ENCODE measurements at places on chromosomes 2 and 18.

DNA sequence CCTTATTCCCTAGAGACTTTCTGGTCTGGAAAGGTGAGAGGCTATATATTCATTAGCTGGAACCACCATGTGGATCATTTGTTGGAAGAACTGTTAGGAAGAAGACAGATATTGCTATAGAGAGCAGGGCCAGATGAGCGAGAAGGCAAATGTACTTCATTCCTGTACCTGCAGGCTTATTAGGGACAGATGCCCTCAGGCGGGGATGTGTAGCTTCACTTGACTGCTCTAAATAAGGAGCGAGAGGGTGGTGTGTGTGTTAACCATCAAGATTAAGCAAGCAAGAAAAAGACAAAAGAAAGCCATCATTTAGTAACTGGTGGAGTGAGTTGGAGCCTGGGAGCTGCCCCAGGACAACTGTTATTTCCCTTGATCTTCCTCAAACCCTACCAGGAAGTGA lies 36.4 kb downstream of the NEDD4L start:
- DNase-seq, result no peak

DNA sequence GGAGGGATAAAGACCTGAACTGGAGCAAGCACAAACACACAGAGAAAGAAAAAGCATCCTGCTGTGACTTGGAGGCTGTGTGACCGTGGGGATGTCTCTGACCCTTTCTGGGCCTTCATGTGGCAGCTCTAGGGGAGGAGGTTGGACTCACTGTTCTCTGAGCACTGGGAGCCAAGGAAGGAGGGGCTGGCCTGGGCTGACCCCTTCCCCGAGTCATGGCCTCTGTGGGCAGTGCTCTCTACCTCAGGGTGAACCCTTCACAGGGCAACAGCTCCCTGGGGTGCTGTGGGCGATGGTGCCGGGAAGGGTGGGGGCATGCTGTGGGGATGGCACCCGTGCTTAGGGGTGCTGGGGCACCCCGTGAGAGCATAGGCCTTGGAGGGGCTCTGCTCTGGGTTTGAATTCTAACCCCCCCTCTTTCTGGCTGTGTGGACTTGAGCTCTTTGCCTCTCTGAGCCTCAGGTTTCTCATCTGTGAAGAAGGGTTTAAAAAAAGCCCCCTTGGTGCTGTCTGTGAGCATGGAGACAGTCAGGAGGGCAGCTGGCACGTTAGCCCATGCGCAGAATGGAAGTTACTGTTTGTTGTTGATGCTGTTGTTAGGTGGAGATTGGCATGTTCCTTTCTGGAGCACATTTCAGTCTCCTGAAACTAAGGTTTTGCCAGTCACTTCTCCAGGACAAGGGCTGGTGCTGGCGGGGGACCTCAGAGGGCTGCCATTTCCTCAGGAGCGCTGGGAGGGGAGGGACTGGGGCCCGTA lies 700 bp downstream of the TOGARAM2 start:
- no peak for DNase-seq

GRCh38 chr2:111638274-111638877 lies 245.6 kb downstream of the ANAPC1 start:
- DNase-seq, result no peak

DNA sequence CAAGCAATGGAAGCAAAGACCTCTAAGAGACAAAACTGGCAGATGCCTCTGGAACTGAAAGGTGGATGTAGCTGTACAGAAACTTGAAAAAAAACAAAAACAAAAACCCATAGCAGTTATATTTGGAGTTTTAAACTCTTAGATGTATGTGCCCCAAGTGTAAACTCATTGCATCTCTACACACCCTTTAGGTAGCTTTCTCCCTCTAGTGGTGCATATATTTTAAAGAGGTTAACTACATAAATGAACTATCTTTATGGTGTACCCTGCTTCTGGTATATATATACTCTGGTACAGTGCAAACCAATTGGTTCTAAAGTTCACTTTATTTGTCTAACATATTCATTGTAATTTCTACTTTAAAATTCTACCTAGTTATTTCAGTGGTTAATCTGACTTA lies 518.2 kb downstream of the NRXN1 start:
- no peak for DNase-seq

DNA sequence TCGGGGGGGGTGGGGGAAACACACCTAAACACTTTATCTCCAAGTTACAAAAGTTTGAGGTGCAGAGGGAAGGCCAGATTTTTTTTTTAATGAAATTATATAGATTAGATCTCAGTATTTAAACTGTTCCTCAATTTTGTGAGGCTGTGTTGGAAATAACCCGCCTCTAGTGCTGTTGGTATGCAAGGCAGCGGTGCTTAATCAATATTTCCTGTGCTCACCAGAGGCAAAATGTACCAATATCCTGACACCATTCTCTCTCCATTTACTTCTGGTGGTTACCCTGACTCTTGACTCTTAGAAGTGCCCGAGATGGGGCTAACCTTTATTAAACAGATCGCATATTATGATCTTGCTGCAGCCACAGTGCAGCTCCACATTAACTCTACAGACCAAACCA lies 54.8 kb upstream of the EML6 start:
- no peak for DNase-seq

DNA sequence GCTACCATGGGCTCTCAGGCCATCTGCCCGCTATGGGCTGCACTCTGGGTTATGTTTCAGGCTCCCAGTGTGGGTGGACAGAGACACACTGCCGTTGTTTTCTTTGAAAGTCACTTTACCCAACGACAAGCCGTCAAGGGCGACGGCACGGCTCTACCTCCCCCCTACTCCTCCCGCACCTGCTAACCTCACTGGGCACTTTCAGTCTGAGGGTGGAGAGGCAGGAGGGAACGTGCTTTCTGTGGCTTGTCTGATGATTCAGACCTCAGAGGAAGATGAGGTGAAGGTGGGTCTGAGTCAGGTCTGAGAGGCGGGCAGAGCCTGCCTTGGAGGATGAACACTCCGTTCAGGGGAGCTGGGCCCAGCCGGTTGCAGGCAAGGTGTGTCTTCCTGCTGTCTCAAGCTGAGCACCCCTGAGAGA lies 147.6 kb upstream of the HDAC4 start:
- DNase-seq, result peak; percentile 58

- peak; percentile 10 for DNase-seq
These were observed 153.7 kb upstream of the SERTAD2 start for GRCh38 chr2:64807417-64807816.

GRCh38 chr2:119218478-119219064 lies 5.1 kb upstream of the STEAP3 start:
- no peak for DNase-seq

DNA sequence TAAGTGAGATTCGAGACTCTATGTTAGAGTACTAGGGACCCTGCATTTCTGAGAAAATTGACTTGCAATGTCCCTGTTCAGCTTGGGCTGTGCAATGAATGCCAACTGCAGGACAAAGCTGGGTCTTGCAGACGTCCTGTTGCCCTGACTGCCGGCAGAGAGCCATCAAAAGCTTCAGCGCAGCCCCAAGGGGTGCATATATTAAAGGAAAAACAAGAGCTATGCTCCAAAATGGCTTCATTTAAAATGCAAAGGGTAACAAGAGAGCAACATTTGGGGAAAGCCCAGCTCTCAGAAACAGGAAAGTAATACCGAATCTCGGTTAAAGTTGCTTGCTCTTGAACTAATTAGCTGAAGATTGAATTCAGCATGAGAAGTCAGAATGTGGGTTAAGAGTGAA lies 110.9 kb upstream of the PNPT1 start:
- DNase-seq, result no peak

DNA sequence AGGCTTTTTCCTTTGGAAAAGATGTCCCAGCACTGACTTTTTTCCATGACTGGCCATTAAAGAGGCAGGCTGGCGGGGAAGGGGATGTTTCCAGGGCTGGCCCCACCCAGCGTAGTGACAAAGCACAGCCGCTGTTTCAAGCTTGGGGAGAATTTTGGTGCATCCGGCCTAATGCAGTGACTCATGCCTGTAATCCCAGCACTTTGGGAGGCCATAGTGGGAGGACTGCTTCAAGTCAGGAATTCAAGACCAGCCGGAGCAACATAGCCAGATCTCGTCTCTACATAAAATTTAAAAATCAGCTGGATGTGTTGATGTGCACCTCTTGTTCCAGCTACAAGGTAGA lies 78.0 kb upstream of the SH3BP4 start:
- no peak for DNase-seq

- no peak for DNase-seq
These were observed 36.0 kb downstream of the ANKRD29 start for GRCh38 chr18:23626451-23627279.

- DNase-seq, result no peak
These were observed 203.0 kb downstream of the TNS1 start for GRCh38 chr2:217799563-217800432.

DNA sequence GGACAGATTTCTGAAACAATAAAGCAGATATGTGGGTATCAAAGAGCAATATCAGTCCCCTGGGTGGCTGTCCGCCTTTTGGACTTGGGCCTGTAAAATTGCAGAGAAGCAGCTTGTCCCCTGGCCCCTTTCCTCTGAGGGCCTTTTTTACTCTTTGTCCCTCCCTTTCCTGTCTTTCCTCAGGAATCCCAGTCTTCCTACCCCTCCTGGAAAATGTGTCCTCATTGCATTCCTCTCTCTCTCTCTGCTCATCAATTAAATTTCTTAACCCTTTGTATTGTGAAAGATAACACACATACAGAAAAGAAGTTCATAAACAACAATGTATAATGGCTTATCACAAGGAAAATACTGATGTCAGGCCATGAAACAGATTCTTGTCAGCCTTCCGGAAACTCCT lies 3.0 kb upstream of the GRB14 start:
- DNase-seq, result no peak

DNA sequence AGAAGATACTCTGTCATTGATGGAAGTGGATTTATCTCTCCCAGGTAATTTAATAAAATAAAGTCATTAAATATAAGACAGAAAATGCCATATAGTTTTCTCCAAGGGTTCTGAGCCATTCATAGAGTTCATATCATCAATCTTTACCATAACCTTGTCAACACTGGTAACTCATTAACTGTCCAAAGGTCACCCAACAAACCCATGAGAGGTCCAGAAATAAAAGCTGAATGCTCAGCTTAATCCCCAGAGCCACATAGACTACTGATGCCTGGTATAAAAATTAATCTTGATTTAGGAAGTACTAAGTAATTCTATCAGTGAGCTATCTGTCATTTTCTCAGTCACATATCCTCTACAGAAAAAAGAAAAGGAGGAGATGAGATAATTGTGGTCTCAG lies 903.0 kb upstream of the DDX18 start:
- no peak for DNase-seq

DNA sequence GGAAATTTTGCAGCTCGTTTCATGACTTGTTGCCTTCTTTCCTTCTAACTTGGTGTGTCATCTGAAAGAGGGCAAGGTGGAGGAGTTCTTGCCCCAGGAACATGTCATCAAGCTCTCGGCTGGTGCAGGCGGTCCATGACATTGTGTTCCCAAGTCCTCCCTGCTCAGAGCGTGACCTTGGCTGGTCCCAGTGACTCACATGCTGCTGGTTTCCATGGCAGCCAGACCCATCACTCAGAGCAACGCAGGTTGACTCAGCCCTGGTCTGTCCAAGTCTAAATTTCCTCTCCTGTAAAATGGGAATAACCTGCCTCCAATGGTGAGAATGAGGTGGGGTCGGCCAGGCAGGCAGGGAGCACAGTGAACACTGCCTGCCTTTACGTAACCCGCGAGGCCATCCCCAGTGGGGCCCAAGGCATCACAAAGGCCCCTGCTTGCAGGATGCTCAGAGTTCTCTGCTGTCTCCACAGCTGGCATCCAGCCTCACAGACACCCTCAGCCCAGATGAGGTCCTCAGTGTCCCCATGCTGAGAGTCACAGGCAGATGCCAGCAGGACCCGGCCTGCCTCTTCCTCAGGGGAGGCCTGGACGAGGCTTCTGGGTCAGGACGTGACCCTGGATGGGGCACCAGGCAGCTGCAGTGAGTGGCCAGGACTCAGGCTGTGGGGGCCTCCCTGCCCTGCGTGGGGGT lies 143.7 kb downstream of the TPO start:
- DNase-seq, result no peak

DNA sequence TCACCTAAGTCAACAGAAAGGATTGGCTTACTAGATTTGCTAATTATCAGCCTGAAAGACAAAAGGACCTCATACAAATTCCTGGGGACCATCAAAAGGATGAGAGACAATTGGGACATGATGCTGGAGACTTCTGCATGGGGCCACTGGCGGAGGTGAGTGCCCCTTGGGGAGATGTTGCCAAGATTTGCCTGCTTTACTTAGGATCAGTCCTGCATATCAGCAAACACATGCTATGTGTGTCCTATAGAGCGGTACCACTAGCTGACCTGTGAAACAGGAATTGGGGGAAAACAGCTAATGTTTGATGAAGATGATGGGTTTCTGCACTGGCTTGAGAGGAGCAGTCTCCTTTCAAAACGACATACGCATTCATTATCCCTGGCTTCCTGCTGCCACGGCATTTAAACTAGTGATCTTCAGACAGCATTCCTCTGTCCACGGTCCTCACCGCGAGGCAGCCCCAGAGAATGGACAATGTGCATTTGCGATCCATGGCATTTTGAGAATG lies 104.2 kb downstream of the TGIF1 start:
- DNase-seq, result no peak

DNA sequence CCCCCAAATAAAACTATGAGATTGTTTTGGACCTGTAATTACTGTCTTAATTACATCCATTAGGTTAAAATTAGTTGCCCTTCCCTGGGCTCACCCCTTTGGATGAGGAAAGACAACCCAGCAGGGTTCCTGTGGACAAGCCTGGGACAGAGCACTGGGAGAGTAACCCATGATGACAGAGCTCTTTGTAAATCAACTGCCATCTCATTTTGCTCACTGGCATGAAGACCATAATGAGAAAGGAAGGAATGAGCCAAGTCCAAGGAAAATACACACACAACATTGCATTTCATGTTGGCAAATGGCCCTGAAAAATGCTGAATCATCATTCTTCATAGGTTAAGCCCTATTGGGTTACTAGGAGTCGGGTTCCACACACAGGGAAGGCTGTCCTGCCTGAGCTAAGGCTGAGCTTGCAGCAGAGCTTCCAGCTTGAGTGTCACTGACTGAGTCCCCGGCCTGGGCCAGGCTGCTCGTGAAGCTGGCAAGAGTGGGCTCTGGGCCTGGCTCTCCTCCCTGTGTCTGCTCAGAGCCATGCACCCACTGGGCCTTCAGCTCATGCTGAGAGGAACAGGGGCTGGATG lies 94.1 kb upstream of the ACAA2 start:
- DNase-seq, result no peak
